ENCODE measurements at places on chromosomes 2 and 18. TPM values are rescaled to one million over a fixed set of nuclear protein-coding genes. Genes with fewer than 3 reads are reported as not detected.

The SIX3 gene
- total RNA-seq, result not detected

The GREB1 gene
- not detected for total RNA-seq

The VWA3B gene
- not detected for total RNA-seq

The NYAP2 gene
- not detected for total RNA-seq

The RAPGEF4 gene
- total RNA-seq, result 0.13 TPM

The POTEJ gene
- total RNA-seq, result not detected

The TEX44 gene
- total RNA-seq, result not detected

The NAPG gene
- 62.4 TPM for total RNA-seq

The UPP2 gene
- total RNA-seq, result not detected

The CSRNP3 gene
- total RNA-seq, result not detected

- no peaks in the 10 kb centered on the region for H3K4me1 ChIP-seq
- H3K36me3 ChIP-seq, result no peaks in the 10 kb centered on the region
- DNase-seq, result no peak
- no peak overlapping the region for H3K27ac ChIP-seq
- H3K27me3 ChIP-seq, result no peaks in the 10 kb centered on the region
- H3K4me3 ChIP-seq, result no peak overlapping the region
These were observed 23.7 kb downstream of the FAM178B start for GRCh38 chr2:96962567-96963203.

- H3K27me3 ChIP-seq, result no peaks in the 10 kb centered on the region
- no peaks in the 10 kb centered on the region for H3K4me1 ChIP-seq
- no peak overlapping the region for H3K4me3 ChIP-seq
- H3K36me3 ChIP-seq, result no peaks in the 10 kb centered on the region
These were observed 52.2 kb upstream of the CAB39 start for GRCh38 chr2:230660294-230661060.

DNA sequence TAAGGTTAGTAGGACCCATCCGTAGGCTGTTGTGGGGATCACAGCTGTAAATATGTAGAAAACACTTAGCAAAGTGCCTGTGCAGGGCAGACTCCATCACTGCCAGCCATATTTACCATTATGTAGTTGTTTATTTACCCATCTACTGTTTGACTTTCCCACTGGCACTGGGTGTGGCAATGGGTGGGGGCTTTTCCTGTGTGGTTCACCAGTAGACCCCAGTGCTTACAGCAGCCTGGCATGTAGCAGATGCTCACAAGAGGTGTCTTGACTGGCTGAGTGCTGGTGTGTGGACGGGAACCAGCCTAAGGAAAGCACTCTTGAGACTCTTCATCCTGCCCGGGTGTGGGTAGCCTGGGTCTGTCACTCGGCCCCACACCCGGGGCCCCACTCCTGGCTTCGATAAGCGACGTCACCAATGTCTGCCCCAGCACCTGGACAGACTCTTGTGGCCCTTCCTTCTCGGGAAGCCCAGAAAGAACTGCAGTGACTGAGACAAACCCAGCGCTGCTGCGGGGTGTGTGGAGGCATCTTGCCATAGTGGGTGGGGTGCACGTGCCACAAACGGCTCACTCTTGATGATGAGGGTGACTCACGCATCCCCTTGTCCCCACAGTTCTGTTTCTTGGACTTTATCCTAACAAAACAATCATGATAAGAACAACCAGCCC is 78.3 kb downstream of the HDAC4 start:
- no peak overlapping the region for H3K4me3 ChIP-seq
- no peaks in the 10 kb centered on the region for H3K36me3 ChIP-seq
- peak; percentile 63 for DNase-seq
- no peaks in the 10 kb centered on the region for H3K27me3 ChIP-seq

DNA sequence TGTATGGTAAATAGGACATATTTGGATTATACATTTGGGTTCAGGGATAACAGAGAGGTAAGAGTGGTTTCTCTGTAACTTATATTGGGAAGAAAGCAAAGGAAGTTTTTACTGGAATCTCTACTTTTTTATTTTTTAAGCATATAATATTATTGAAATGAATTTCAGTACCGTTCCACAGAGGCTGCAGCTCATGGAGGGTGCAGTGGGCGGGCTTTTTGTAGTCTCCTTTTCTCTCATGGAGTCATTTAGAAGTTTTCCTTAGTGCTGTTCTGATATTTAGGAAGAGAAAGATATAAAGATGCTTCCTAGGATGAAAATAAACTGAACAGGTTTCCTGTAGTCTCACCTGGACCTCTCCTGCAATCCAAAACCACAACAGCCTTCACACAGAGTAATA is 1153.3 kb upstream of the TMEFF2 start:
- H3K36me3 ChIP-seq, result no peaks in the 10 kb centered on the region
- H3K27ac ChIP-seq, result no peak overlapping the region
- no peak for DNase-seq
- H3K27me3 ChIP-seq, result no peaks in the 10 kb centered on the region

- no peaks in the 10 kb centered on the region for H3K36me3 ChIP-seq
- H3K27ac ChIP-seq, result no peak overlapping the region
- H3K4me1 ChIP-seq, result no peaks in the 10 kb centered on the region
- no peaks in the 10 kb centered on the region for H3K27me3 ChIP-seq
These were observed 281.8 kb upstream of the TCF4 start for GRCh38 chr18:55869556-55870501.

DNA sequence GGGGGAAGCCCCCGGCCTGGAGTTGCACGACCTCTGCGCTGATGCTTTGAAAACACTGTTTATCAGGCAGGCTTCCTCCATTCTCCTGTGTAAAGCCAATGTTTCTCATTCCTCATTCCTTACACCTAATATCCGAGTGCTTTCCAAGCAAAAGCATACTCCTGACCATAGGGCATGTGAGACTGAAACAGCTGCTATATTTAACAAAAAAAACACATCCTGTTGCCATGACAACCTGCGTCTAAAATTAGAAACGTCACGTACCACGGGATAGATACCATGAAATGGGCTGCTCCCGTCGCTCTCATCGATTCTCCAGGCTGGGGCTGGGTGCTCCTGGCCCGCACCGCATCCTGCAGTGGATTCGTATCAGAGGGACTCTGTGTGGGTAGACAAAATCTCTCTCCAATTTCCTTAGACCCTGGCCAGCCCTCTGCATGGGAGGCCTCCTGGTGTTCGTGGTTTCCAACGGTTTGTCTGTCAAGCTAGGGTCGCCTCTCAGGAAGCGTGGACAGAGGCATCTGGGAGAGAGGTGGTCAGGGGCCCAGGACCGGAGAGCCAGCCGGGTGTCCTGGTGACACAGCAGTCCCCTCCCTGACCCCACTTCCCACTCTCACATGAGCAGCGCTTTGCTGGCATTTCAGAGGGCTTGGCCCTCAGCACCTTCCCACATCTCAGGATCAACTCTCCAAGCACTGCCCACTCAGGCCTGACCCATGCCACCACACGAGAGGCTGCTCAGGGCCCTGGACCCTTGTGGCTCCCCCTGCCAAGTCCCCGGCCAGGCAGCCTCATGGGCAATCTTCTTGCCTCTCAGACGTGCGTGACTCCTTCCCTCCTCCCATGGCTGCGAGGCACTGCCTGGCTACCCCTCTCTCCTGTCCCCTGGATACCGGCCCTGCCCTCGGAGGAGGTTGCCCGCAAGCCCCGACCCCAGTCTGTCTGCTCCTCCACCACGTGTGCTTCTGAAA is 268.1 kb downstream of the NDUFA10 start:
- peak overlapping the region; percentile 84 for H3K27ac ChIP-seq
- no peak for DNase-seq
- no peaks in the 10 kb centered on the region for H3K27me3 ChIP-seq
- H3K4me3 ChIP-seq, result no peak overlapping the region
- no peaks in the 10 kb centered on the region for H3K36me3 ChIP-seq
- peaks cover 40% of the 10 kb centered on the region for H3K4me1 ChIP-seq

- H3K36me3 ChIP-seq, result peaks cover 65% of the 10 kb centered on the region
- H3K4me1 ChIP-seq, result peaks cover 8% of the 10 kb centered on the region
- H3K4me3 ChIP-seq, result no peak overlapping the region
- H3K27ac ChIP-seq, result no peak overlapping the region
These were observed 31.9 kb downstream of the KIDINS220 start for GRCh38 chr2:8805278-8806210.

DNA sequence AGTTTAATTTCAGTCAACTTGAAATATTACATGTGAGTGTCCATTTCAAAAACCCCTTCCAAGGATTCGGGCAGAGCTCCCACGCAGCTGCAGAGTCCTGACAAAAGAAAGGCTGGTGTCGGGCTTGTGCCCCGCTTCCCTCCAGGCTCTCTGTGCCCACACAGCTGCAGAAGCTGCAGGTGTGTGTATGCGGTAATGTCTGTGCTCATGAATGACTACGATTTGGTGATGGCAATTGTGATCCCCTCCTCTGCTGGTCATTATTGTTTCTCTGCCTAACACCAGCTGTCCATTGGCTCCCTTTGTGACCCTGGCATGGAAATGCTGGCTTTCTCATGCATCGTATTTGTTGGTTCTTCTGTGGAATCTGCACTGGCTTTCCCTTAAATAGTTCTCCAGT is 224.8 kb downstream of the NUP35 start:
- no peak for DNase-seq
- H3K4me3 ChIP-seq, result no peak overlapping the region
- H3K27me3 ChIP-seq, result no peaks in the 10 kb centered on the region
- H3K4me1 ChIP-seq, result no peaks in the 10 kb centered on the region

- no peaks in the 10 kb centered on the region for H3K4me1 ChIP-seq
- no peak overlapping the region for H3K4me3 ChIP-seq
- H3K27ac ChIP-seq, result no peak overlapping the region
- no peaks in the 10 kb centered on the region for H3K36me3 ChIP-seq
These were observed 399.1 kb upstream of the ATP5MC3 start for GRCh38 chr2:175580652-175581051.

GRCh38 chr2:9144046-9144445 is 62.6 kb upstream of the ASAP2 start:
- no peaks in the 10 kb centered on the region for H3K36me3 ChIP-seq
- H3K4me1 ChIP-seq, result peaks cover 10% of the 10 kb centered on the region
- no peak for DNase-seq
- H3K27ac ChIP-seq, result no peak overlapping the region
- H3K27me3 ChIP-seq, result no peaks in the 10 kb centered on the region
- H3K4me3 ChIP-seq, result no peak overlapping the region

DNA sequence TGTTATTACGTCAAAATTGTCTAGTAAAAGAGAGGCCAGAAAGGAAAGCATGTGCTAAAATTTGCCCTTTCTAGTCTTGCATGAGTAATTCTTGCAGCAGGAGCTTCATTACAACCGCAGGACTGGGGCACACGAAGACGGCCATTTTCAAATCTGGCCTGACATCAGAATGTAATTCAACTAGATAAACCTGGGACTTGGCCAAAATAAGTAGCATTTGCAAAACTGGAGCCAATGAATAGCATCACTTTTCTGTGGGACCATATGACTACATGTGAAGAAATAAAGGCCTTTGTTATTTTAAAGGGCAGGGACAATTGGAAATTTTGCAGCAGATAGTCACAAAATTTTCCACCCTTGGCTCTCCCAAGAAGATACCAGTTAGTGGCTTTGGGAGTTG is 3.0 kb upstream of the FZD7 start:
- DNase-seq, result no peak
- H3K4me3 ChIP-seq, result no peak overlapping the region
- no peak overlapping the region for H3K27ac ChIP-seq
- H3K4me1 ChIP-seq, result peaks cover 28% of the 10 kb centered on the region

GRCh38 chr2:232325324-232326273 is 53.0 kb upstream of the ALPP start:
- H3K27ac ChIP-seq, result no peak overlapping the region
- H3K4me1 ChIP-seq, result no peaks in the 10 kb centered on the region
- no peak overlapping the region for H3K4me3 ChIP-seq
- peak; percentile 45 for DNase-seq

DNA sequence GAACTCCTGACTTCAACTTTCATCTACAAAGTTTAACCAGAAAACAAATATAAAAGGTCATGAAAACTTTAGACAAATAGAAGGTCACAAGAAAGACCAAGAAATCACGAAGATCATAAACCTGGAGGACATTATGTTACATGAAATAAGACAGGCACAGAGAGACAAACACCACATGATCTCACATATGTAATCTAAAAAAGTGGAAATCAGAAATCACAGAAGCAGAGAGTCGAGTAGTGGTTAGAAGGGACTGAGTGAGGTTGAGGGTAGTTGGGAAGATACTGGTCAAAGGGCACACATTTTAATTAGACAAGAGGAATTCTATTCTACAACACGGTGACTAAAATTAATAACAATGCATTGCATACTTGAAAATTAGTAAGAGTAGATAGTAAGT is 1.4 kb downstream of the GCFC2 start:
- H3K4me1 ChIP-seq, result peaks cover 11% of the 10 kb centered on the region
- H3K27ac ChIP-seq, result no peak overlapping the region
- no peaks in the 10 kb centered on the region for H3K27me3 ChIP-seq
- H3K36me3 ChIP-seq, result peaks cover 11% of the 10 kb centered on the region

DNA sequence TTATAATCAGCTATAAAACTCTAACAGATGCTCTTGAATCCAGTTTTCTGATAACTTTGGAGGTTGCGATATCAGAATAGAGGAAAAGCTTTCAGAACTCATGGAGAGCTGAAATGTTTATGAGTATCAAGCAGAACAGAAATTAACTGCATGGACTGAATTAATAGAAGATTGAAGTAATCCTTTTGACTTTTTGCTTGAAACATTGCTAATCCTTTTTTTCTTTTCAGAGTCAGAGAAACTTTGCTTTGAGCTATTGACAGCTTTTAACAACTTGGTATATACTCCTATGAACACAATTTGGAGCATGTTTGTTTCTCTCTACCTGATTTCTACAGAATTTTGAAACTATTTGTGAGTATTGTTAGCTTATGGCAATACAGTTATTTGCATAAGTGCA is 1254.8 kb downstream of the LRP1B start:
- H3K27me3 ChIP-seq, result no peaks in the 10 kb centered on the region
- no peak overlapping the region for H3K27ac ChIP-seq
- H3K36me3 ChIP-seq, result no peaks in the 10 kb centered on the region
- peaks cover 14% of the 10 kb centered on the region for H3K4me1 ChIP-seq

GRCh38 chr2:111198701-111199100 is 78.0 kb downstream of the BCL2L11 start:
- no peak overlapping the region for H3K4me3 ChIP-seq
- no peaks in the 10 kb centered on the region for H3K27me3 ChIP-seq
- no peak overlapping the region for H3K27ac ChIP-seq
- H3K36me3 ChIP-seq, result no peaks in the 10 kb centered on the region
- H3K4me1 ChIP-seq, result peaks cover 10% of the 10 kb centered on the region
- peak; percentile 29 for DNase-seq

GRCh38 chr2:113166187-113166645 is 7.6 kb upstream of the PSD4 start:
- H3K36me3 ChIP-seq, result no peaks in the 10 kb centered on the region
- no peak overlapping the region for H3K27ac ChIP-seq

GRCh38 chr2:73185965-73186364 is 16.4 kb upstream of the NOTO start:
- no peak overlapping the region for H3K4me3 ChIP-seq
- H3K4me1 ChIP-seq, result no peaks in the 10 kb centered on the region
- no peak overlapping the region for H3K27ac ChIP-seq
- H3K36me3 ChIP-seq, result no peaks in the 10 kb centered on the region
- H3K27me3 ChIP-seq, result peaks cover 17% of the 10 kb centered on the region
- DNase-seq, result no peak

DNA sequence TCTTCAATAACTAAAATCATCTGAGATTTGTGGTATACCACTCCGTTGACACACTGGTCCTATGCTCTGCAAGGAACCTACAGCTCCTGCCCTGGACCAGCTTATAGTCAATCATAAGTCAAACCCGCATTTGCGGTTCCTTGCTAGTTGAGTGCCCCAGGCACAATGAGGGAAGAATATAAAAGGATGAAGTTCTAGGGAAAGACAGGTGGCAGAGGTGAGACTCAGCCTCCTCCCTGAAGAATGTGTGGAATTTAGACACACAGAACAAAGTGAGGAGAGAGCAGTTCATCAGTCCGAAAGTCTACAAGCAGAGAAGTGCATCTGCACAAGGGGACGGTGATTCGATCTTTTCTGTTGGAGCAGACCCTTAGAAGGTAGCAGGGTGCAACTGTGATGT is 615.0 kb upstream of the FANCL start:
- no peak overlapping the region for H3K4me3 ChIP-seq
- no peaks in the 10 kb centered on the region for H3K27me3 ChIP-seq
- H3K27ac ChIP-seq, result no peak overlapping the region
- no peaks in the 10 kb centered on the region for H3K4me1 ChIP-seq
- H3K36me3 ChIP-seq, result no peaks in the 10 kb centered on the region
- no peak for DNase-seq
